ENCODE measurements at places on chromosomes 5 and 9. TPM values are rescaled to one million over a fixed set of nuclear protein-coding genes. Genes with fewer than 3 reads are reported as not detected.

Gene XRCC4
- 7.5 TPM for total RNA-seq

DNA sequence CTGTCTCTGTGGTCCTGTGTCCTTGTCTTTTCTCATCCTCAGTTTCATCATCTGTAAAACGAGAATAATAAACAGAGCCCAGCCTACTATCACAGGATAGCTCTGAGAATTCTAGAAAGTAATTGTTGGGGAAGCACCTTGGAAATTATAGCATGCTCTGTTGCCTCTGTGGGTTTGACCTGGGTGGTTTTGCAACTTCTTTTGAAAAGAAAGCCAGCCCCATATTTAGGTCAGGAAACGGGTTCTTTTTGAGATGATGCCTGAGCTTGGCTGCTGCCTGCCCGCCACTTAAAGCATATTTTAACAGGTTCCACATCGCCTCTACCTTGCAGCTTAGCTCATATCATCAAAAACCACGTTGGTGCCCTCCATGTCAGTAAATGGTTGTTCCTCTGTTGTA lies 111.1 kb downstream of the TLR4 start:
- no peaks in the 10 kb centered on the region for H3K36me3 ChIP-seq
- no peaks in the 10 kb centered on the region for H3K4me1 ChIP-seq
- no peak overlapping the region for H3K27ac ChIP-seq
- H3K4me3 ChIP-seq, result no peak overlapping the region

- no peak overlapping the region for H3K27ac ChIP-seq
- H3K4me1 ChIP-seq, result no peaks in the 10 kb centered on the region
- DNase-seq, result no peak
- H3K36me3 ChIP-seq, result no peaks in the 10 kb centered on the region
- no peaks in the 10 kb centered on the region for H3K27me3 ChIP-seq
Observed at GRCh38 chr9:126436545-126437267, 110.1 kb downstream of the MVB12B start.

- no peak for DNase-seq
- no peak overlapping the region for H3K27ac ChIP-seq
- peaks cover 13% of the 10 kb centered on the region for H3K36me3 ChIP-seq
- H3K4me1 ChIP-seq, result no peaks in the 10 kb centered on the region
Observed at GRCh38 chr5:37494756-37495155, 115.6 kb downstream of the WDR70 start.

Gene CDH10
- 0.21 TPM for total RNA-seq

GRCh38 chr5:129902816-129903215 lies 1.4 kb upstream of the CHSY3 start:
- peaks cover 49% of the 10 kb centered on the region for H3K27me3 ChIP-seq
- H3K27ac ChIP-seq, result no peak overlapping the region
- H3K4me1 ChIP-seq, result peaks cover 17% of the 10 kb centered on the region
- no peak for DNase-seq
- no peak overlapping the region for H3K4me3 ChIP-seq

DNA sequence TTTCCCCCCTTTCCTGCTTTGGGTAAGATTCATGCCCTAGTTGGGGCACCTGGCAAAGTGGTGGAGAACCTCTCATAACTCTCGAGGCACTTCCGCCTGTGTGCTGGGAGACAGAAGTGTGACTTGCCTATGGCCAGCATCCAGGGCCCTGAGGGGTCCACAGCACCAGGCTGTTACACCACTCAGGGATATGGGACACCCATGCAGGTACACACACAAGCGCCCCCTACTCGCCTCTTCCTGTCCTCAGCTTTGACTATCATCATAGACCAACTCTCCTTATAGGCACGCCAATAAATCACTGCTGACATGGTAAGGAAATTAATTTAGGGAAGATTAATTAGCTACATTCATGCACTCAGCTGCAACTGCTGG lies 45.4 kb downstream of the SHB start:
- peaks cover 89% of the 10 kb centered on the region for H3K4me1 ChIP-seq
- no peaks in the 10 kb centered on the region for H3K36me3 ChIP-seq
- H3K27me3 ChIP-seq, result no peaks in the 10 kb centered on the region
- no peak for DNase-seq
- peak overlapping the region; percentile 57 for H3K27ac ChIP-seq
- no peak overlapping the region for H3K4me3 ChIP-seq

- no peaks in the 10 kb centered on the region for H3K36me3 ChIP-seq
- H3K4me3 ChIP-seq, result no peak overlapping the region
- H3K27me3 ChIP-seq, result peaks cover 100% of the 10 kb centered on the region
Observed at GRCh38 chr9:36985061-36985768, 48.9 kb downstream of the PAX5 start.

DNA sequence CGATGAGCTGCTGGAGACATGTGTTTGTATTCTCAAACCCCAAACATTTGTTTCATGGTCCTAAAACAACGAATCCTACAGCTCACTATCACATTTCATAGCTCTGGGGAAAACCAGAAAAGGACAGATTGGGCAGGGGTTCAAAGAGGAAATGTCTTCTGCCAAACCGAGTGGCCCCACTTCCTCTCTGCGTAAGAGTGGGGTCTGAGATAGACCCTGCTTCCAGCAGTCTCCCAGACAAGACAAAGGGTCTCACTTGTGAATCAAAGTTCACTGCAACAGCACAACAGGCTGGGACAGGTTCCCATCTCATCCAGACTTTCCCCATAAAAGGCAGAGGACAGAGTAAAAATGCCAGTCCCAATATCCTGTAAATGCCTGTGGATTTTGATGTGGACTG lies 276.2 kb upstream of the SLC24A2 start:
- no peak overlapping the region for H3K27ac ChIP-seq
- no peak for DNase-seq
- no peak overlapping the region for H3K4me3 ChIP-seq
- no peaks in the 10 kb centered on the region for H3K36me3 ChIP-seq

Gene PCDHA10
- total RNA-seq, result 0.47 TPM

- no peak for DNase-seq
- H3K4me1 ChIP-seq, result no peaks in the 10 kb centered on the region
- H3K27ac ChIP-seq, result no peak overlapping the region
- no peak overlapping the region for H3K4me3 ChIP-seq
- H3K27me3 ChIP-seq, result no peaks in the 10 kb centered on the region
- no peaks in the 10 kb centered on the region for H3K36me3 ChIP-seq
Observed at GRCh38 chr5:133214153-133214820, 162.5 kb downstream of the HSPA4 start.

Gene ZNF346
- total RNA-seq, result 13.1 TPM

Gene NELFB
- 47.8 TPM for total RNA-seq

- no peaks in the 10 kb centered on the region for H3K4me1 ChIP-seq
- H3K36me3 ChIP-seq, result peaks cover 4% of the 10 kb centered on the region
- no peak overlapping the region for H3K4me3 ChIP-seq
- H3K27ac ChIP-seq, result no peak overlapping the region
- no peak for DNase-seq
Observed at GRCh38 chr9:116270546-116270945, 117.0 kb downstream of the PAPPA start.

- no peaks in the 10 kb centered on the region for H3K36me3 ChIP-seq
- H3K27ac ChIP-seq, result no peak overlapping the region
- no peaks in the 10 kb centered on the region for H3K27me3 ChIP-seq
- no peak overlapping the region for H3K4me3 ChIP-seq
- no peaks in the 10 kb centered on the region for H3K4me1 ChIP-seq
Observed at GRCh38 chr9:123119566-123119965, 86.1 kb downstream of the GPR21 start.

DNA sequence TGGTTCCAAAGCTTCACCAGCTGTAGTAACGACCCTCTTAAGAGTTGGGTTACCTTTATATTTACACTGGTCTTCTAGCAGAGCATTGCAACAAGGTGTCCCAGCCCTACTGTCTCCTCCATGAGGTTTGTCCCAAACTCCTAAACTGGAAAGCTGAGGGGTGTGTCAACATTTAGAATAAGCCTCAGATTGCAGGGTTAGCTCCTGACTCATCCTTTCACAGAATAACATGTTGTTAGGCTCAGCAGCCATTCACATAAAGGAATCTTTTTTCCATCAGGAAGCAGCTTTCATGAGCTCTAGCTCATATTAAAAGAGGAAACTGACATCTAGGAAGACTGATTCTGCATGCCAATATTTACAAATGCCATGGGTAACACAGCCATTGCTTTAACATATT lies 238.7 kb downstream of the EFNA5 start:
- H3K4me1 ChIP-seq, result no peaks in the 10 kb centered on the region
- H3K27me3 ChIP-seq, result no peaks in the 10 kb centered on the region
- no peaks in the 10 kb centered on the region for H3K36me3 ChIP-seq
- no peak for DNase-seq

DNA sequence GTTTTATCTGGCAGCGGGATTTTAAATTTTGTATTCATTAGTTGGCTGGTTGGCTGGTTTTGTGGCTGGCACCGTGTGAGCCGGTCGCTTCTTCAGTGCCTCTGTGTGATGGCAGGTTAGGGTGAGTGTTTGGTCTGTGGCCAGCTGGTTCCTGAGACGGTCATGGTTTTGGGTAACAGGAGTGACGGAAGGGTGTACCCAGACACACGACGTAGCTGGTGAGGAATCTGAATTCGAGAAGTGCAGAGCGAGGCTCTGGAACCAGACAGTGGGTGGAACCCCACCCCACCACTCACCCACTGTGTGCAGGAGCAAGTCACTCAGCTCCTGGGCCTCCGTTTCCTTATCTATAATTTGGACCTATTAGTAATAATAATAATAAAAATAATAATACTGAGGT lies 2.7 kb downstream of the BTNL9 start:
- DNase-seq, result no peak
- H3K27me3 ChIP-seq, result no peaks in the 10 kb centered on the region
- H3K4me3 ChIP-seq, result no peak overlapping the region
- H3K4me1 ChIP-seq, result no peaks in the 10 kb centered on the region

- no peak overlapping the region for H3K4me3 ChIP-seq
- no peaks in the 10 kb centered on the region for H3K27me3 ChIP-seq
- H3K36me3 ChIP-seq, result peaks cover 7% of the 10 kb centered on the region
Observed at GRCh38 chr5:95920822-95921221, 40.8 kb downstream of the ELL2 start.

DNA sequence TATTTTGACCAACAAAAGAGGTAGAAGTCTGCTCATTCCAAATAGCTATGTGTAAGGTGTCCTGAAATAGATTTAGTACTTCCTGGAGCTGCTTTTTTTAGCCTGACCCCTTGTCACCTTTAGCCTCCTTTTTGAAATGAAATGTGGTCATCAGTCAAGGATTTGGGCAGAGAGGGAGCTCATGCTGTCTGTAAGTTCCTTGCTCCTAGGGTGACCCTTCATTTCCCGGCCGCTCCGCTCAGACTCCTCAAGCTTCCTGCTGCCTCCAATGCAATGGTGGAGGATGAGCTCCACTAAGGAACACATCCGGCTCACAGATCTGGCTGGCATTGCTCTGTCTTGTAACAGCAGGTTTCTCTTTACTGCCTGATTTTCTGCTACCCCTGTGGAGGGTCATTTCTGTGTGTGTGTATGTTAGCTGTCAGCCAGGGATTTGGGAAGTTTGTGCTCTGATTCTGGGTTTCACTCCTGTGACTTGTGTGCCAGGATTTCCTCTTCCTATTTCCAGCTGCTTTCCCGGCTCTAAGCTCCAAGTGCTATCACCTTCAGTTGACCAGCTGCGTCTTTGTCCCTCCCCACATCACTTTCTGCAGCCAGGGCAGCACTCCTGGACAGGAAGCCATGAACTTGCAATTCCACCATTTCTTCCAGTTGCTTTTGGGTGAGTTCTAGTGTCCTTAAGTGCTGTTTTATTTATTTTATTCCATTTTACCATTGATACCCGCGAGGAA lies 265.9 kb downstream of the ICE1 start:
- H3K36me3 ChIP-seq, result no peaks in the 10 kb centered on the region
- no peaks in the 10 kb centered on the region for H3K4me1 ChIP-seq
- no peak overlapping the region for H3K4me3 ChIP-seq
- no peak for DNase-seq
- no peak overlapping the region for H3K27ac ChIP-seq

DNA sequence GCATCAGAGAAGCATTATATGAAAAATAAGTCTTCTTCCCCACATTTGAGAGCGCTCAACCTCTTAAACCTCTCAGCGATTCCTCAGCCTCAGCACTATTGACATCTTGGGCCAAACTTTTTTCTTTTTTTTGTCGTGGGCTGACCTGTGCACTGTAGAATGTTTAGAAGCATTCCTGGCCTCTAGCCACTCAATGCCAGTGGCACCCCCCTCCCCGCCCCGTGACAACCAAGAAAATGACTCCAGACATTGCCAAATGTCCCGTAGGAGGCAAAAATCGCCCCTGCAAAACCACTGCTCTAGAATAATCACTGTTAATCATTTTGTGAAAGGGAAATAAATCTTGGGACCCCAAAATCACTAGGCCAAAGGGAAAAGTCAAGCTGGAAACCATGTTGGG lies 129.1 kb upstream of the BOD1 start:
- H3K36me3 ChIP-seq, result no peaks in the 10 kb centered on the region
- no peak overlapping the region for H3K27ac ChIP-seq
- H3K27me3 ChIP-seq, result no peaks in the 10 kb centered on the region
- peaks cover 15% of the 10 kb centered on the region for H3K4me1 ChIP-seq
- H3K4me3 ChIP-seq, result no peak overlapping the region

GRCh38 chr9:91060520-91061343 lies 259.1 kb downstream of the SYK start:
- no peaks in the 10 kb centered on the region for H3K27me3 ChIP-seq
- H3K4me3 ChIP-seq, result no peak overlapping the region
- DNase-seq, result peak; percentile 86
- peak overlapping the region; percentile 71 for H3K27ac ChIP-seq

DNA sequence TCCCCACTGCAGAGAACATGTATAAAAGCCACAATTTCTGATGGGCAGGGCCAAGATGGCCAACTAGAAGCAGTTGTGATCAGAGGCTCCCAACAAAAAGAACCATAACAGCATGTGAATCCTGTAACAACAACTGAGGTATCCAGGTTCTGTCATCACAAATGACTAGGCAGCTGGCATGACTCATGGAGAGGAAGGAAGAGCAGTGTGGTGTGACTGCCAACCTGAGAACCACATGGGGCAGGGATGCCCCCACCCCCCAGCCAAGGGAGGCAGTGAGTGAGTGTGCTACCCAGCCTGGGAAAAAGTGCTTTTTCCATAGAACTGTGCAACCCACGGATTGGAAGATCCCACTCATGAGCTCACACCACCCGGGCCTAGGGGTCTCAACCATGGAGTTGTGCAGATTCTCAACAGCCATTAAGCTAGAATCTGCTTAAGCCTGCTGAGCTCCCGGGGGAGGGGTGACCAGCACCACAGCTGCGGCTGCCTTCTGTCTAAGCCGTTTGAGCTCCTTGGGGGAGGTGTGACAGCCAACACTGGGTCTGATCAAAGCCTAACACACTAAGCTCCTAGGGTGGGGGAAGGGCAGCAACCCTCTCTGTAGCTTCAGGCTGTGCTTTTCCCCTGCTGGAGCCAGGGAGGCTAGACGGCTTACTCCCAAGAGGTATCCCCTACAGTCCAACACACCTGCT lies 80.1 kb upstream of the DMAC1 start:
- no peak overlapping the region for H3K4me3 ChIP-seq
- H3K36me3 ChIP-seq, result no peaks in the 10 kb centered on the region
- H3K27ac ChIP-seq, result no peak overlapping the region
- H3K27me3 ChIP-seq, result no peaks in the 10 kb centered on the region
- no peaks in the 10 kb centered on the region for H3K4me1 ChIP-seq

Gene HAVCR2
- 50.9 TPM for total RNA-seq

DNA sequence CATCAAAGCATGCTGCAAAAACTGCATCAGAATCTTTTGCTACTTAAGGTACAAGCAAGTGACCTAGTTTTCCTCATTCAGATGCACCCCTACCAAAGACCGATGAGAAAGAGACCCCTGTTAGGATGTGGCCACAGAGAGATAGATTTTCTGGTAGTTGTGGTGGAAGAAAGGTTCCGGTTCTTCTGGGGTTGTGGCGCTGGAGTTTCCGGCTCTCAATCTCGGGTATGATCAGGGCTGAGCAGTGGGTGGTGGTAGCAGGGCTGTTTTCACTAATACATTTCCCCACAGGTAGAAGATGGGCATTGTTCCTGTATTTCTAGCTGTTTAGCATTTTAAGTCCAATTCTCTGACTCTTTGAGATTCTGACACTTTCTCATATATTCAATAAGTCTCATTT lies 58.4 kb downstream of the PCSK1 start:
- no peaks in the 10 kb centered on the region for H3K4me1 ChIP-seq
- no peak overlapping the region for H3K27ac ChIP-seq
- H3K4me3 ChIP-seq, result no peak overlapping the region
- DNase-seq, result no peak
- no peaks in the 10 kb centered on the region for H3K36me3 ChIP-seq

All from left lung (tissue), 14 donors.